ENCODE measurements at places on chromosomes 4 and X.

- no peak overlapping the region for H3K4me3 ChIP-seq
- H3K27ac ChIP-seq: no peak overlapping the region
- no peak for DNase-seq
These were observed 95.1 kb downstream of the IL15 start for GRCh38 chr4:141731481-141731880.

DNA sequence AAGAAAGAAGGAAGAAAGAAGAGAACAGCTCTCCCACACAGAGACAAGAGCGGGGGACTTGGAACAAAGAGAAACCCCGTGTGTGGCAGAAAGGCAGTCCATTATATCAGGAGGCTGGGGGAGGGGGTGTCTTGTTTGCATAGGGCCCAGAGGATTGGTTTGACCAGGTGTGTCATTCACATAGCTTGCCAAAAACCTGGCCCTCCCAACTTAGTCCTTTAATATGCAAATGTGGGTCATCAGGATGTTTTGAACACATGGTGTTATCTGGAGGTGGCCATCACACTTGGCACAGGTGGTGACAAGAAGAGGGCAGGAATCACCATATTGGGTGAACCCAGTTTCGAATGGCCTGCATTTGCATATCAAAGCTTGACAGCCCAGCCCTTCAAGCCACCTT, 111.7 kb downstream of the LINC00632 start:
- no peak overlapping the region for H3K27ac ChIP-seq
- no peaks in the 10 kb centered on the region for H3K4me1 ChIP-seq
- no peaks in the 10 kb centered on the region for H3K36me3 ChIP-seq
- no peaks in the 10 kb centered on the region for H3K27me3 ChIP-seq

DNA sequence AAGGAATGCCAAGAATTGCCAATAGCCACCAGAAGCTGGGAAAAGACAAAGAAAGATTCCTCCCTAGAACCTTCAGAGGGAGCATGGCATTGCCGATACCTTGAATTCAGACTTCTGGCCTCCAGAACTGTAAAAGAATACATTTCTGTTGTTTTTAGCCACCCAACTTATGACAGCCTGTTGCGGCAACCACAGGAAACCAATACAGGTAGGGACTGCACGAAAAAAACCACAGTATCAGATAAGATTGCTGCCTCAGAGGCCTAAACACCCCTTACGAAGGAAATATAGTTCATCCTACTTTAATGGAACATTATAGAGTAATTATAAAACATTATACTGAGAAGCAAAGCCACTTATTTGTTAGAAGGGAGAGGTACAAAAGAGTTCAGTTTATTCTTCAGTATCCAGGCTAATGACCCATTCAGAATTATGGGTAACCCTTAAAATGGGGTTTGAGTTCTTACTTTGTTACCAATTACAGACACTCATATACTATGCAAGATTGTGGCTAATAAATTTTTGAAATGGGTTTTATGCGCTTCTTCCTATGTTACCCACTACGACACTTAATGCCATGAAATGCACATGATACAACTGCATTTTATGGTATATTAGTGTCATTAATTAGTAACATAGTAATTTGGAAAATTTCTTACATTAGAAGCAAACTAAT, 37.4 kb upstream of the SMIM10L2A start:
- no peak for DNase-seq
- no peak overlapping the region for H3K27ac ChIP-seq
- H3K4me1 ChIP-seq: no peaks in the 10 kb centered on the region
- H3K4me3 ChIP-seq: no peak overlapping the region

- no peak overlapping the region for H3K4me3 ChIP-seq
- no peak overlapping the region for H3K27ac ChIP-seq
- DNase-seq: no peak
- H3K27me3 ChIP-seq: no peaks in the 10 kb centered on the region
These were observed 35.2 kb downstream of the PCDH7 start for GRCh38 chr4:30755346-30755745.

DNA sequence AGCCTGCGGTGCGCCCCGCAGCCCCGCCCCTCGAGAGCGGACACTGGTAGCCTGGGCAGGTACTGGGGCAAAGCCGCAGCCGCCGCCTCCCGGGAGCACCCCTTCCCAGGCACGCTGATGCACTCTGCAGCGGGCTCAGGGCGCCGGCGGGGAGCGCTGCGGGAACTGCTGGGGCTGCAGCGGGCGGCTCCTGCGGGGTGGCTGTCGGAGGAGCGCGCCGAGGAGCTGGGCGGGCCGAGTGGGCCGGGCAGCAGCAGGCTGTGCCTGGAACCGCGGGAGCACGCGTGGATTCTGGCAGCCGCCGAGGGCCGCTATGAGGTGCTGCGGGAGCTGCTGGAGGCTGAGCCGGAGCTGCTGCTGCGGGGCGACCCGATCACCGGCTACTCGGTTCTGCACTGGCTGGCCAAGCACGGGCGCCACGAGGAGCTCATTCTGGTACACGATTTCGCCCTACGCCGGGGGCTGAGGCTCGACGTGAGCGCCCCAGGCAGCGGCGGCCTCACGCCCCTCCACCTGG, 401 bp downstream of the SOWAHD start:
- no peak for DNase-seq
- no peaks in the 10 kb centered on the region for H3K27me3 ChIP-seq
- no peak overlapping the region for H3K27ac ChIP-seq
- H3K4me1 ChIP-seq: peaks cover 3% of the 10 kb centered on the region

- H3K27me3 ChIP-seq: no peaks in the 10 kb centered on the region
- H3K27ac ChIP-seq: no peak overlapping the region
- H3K4me1 ChIP-seq: no peaks in the 10 kb centered on the region
- DNase-seq: no peak
These were observed 137.7 kb upstream of the LIMCH1 start for GRCh38 chr4:41400296-41400695.

DNA sequence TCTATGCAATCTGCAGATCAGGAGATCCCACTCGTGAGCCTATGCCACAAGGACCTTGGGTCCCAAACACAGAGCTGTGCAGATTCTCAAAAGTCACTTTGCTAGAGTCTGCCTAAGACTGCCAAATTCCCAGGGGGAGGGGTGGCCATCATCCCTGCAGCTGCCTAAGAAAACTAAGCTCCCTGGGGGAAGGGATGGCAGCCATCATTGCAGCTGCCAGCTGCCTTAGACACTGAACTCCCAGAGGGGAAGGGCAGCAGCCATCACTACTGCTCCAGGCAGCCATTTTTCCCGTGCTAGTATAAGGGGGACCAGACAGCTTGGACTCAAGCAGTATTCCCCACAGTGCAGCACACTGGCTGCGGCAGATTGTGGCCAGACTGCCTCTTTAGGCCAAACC, 156.9 kb downstream of the NKX6-1 start:
- no peak for DNase-seq
- H3K4me1 ChIP-seq: no peaks in the 10 kb centered on the region
- H3K27me3 ChIP-seq: peaks cover 10% of the 10 kb centered on the region
- no peak overlapping the region for H3K27ac ChIP-seq
- H3K4me3 ChIP-seq: no peak overlapping the region

DNA sequence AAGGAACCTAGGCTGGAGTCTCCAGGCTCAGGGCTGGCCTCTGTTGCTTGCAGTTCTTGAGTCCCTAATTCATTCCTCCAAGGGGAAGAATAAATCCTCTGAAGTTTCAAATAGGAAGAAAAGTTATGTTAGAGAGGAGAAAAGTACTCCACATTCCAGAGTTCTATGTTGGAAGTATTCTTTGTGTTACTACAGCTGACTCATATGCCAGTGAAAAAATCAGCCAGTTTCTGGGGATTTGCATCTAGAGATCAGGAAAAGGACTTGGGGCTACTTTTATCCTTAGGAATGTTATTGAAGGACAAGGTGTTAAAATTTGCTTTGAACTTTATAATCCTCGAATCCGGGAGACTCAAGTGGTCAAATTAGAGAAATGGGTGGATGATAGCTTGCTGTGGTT, 11.7 kb upstream of the NUDT9 start:
- H3K27me3 ChIP-seq: no peaks in the 10 kb centered on the region
- no peak overlapping the region for H3K4me3 ChIP-seq
- no peak for DNase-seq

GRCh38 chrX:70432936-70433847, 10.1 kb downstream of the GDPD2 start:
- no peak for DNase-seq
- H3K4me3 ChIP-seq: no peak overlapping the region
- H3K27ac ChIP-seq: no peak overlapping the region
- H3K36me3 ChIP-seq: no peaks in the 10 kb centered on the region

GRCh38 chr4:137707102-137707620, 174.9 kb upstream of the PCDH18 start:
- no peak overlapping the region for H3K27ac ChIP-seq
- no peaks in the 10 kb centered on the region for H3K27me3 ChIP-seq
- H3K36me3 ChIP-seq: no peaks in the 10 kb centered on the region
- H3K4me3 ChIP-seq: no peak overlapping the region
- no peak for DNase-seq

- no peaks in the 10 kb centered on the region for H3K36me3 ChIP-seq
- H3K27ac ChIP-seq: no peak overlapping the region
- H3K27me3 ChIP-seq: no peaks in the 10 kb centered on the region
- no peak overlapping the region for H3K4me3 ChIP-seq
These were observed 21.8 kb upstream of the CSF2RA start for GRCh38 chrX:1246816-1247215.

- no peaks in the 10 kb centered on the region for H3K4me1 ChIP-seq
- H3K27ac ChIP-seq: no peak overlapping the region
- no peaks in the 10 kb centered on the region for H3K36me3 ChIP-seq
- DNase-seq: no peak
- no peak overlapping the region for H3K4me3 ChIP-seq
- H3K27me3 ChIP-seq: no peaks in the 10 kb centered on the region
These were observed 73.9 kb downstream of the TRPC5 start for GRCh38 chrX:112008724-112009123.

DNA sequence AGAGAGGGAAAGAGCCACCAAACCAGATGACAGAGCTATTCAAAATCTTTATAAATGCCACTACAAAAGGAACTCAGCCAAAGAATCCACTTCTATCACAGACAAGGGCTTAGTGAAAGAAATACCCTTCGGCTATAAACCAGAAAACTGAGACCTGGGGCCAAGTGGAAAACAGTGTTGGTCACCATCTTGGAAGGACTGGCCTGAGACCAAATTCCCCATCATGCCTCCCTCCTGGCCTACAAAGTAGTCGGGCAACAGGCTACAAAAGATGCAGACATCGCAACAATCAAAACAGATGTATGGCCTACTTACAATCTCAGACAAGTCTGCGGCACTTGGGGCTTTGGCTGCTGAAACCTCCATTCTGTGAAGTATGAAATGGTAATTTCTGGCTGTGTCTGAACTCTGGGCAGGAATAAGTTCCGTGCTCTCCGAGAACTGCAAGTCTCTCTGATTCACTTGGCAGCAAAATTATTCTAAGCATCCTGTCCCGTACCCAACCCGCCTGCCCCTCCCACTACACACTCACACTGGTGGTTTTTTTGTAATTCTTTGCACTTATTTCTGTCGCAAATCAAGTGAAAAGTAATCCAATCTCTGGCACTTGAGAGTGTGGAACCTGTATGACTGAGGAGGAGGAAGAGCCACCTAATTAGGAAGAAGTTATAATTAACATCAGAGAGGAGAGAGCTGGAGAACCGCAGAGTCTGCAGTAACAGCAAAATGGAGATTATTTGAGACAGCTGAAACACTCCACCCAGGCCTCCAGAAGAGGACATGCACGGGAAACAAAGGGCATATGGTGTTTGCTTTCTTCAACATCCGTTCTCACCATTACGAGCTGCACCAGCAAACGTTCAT, 87.8 kb downstream of the SH3KBP1 start:
- no peaks in the 10 kb centered on the region for H3K4me1 ChIP-seq
- no peak overlapping the region for H3K4me3 ChIP-seq
- H3K36me3 ChIP-seq: no peaks in the 10 kb centered on the region
- DNase-seq: no peak
- no peaks in the 10 kb centered on the region for H3K27me3 ChIP-seq

DNA sequence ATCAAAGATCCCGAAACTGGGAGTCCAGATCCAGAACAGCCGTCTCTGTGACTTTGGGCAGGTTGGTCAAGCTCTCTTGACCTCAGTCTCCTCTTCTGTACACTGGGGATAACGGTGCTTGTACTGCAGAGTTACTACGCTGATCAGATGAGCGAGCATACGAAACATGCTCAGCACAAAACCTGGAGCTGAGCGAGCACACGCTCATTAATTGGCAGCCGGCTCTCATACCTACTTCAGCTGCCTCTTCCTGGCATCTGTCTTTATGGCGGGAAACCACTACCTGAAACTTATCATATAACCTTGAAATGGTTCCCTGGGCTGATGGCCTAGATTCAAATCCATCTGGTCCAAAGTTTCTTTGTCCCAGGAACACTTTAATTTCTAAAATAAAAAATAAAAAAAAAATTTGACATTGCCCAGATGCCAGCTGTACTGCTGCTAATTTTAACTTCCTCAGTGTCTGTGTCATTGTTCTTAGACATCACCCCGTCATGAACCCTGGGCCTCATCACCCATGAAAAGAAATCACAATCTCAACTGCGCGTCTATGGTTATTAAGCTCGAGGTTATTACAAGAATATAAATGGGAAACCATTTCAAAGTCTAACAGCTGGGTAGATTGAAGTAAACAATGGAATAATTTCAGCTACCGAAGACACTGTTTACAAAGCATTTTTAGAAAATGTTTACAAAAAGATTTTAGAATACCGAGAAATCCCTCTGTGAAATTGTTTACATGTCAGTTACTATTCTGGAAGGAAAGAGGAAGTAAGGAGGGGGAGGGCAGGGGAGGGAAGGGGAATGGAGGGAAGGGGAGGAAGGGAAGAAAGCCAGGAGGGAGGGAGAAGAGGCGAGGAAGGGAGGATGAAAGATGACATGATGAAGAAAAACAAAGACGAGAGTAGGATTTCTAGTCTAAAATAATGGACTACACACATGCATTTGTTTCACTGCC, 49.0 kb downstream of the CRMP1 start:
- no peak overlapping the region for H3K27ac ChIP-seq
- H3K4me3 ChIP-seq: no peak overlapping the region
- H3K27me3 ChIP-seq: no peaks in the 10 kb centered on the region
- no peaks in the 10 kb centered on the region for H3K4me1 ChIP-seq

DNA sequence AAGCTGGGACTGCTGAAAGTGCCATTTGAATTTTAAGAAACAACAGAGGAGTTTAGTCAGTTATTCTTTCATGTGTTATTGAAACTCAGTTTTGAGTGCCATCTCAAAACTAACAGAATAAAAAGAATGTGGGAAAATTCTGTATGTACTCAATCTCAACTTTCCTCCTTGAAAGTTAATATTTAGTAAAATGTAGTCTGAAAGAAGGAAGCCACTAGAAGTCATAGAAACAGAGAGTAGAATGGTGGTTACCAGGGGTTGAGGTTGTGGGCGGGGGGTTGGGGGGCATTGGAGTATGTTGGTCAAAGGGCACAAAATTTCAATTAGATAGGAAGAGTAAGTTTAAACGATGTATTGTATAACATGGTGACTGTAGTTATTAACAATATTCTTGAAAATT, 628.3 kb upstream of the MAGEB2 start:
- no peak overlapping the region for H3K4me3 ChIP-seq
- no peak for DNase-seq
- no peaks in the 10 kb centered on the region for H3K36me3 ChIP-seq
- H3K27ac ChIP-seq: no peak overlapping the region

DNA sequence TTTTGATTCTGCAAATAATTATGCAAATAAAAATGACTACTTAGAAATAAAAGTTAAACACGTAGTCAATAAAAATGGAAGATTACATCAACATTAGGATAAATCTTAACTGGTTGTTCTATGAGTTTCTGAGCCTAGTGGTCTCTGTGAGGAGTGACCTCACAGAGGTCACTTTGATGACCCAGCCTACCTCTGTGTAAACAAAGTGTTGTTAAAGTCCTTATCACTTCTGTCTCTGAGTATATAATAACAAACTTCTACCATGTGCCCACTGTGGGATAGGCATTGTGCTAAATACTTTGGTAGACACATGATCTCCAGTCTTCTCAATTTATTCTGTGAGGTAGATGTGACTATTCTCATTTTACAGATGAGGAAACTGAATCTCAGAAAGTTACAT, 85.4 kb downstream of the PDE5A start:
- DNase-seq: no peak
- no peak overlapping the region for H3K4me3 ChIP-seq
- no peaks in the 10 kb centered on the region for H3K27me3 ChIP-seq
- H3K4me1 ChIP-seq: no peaks in the 10 kb centered on the region
